ENCODE measurements at places on chromosomes 6 and 20.

- DNase-seq, result no peak
These were observed 45.5 kb downstream of the PCNA start for GRCh38 chr20:5074232-5074674.

- DNase-seq, result no peak
These were observed 39.6 kb upstream of the PLAGL1 start for GRCh38 chr6:144047688-144048087.

GRCh38 chr6:40160826-40161225 is 226.6 kb upstream of the MOCS1 start:
- DNase-seq, result no peak

DNA sequence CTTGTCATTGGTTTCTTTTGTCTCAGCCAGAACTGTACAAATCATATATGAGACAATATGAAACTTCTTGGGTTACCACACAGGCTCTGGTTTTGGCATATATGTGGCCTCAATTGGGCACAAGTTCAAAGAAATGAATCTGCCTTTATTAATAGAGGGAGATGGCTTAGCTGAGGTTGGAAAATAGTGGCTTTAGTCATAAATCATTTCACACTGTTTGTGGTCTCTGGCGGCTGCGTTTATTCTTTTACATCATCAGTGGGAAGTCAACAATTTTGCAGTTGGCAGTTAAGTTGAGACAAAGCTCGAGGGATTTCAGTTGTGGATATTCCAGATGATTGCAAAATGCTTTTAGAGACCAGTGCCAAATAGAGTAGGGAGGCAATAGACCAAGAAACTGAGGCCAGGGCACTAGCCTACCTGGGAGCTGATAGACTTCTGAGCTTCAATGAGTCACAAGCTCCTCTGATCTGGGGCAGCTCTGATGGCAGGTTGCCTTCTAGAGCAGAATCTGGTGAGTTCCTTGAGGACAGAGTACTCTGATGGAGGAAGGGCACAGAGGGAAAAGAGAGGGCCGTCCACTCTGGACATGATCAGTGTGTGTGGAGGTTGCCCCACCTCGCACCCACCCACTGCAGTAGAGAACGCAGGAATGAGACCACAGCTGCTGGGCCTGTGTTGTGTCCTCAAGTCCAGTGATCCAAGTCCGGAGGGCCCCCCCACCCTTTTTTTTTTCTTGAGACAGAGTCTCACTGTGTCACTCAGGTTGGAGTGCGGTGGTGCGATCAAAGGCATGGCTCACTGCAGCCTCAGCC is 73.5 kb downstream of the ARMC2 start:
- DNase-seq, result no peak

- DNase-seq, result no peak
These were observed 697.6 kb downstream of the HACE1 start for GRCh38 chr6:104162036-104162669.

DNA sequence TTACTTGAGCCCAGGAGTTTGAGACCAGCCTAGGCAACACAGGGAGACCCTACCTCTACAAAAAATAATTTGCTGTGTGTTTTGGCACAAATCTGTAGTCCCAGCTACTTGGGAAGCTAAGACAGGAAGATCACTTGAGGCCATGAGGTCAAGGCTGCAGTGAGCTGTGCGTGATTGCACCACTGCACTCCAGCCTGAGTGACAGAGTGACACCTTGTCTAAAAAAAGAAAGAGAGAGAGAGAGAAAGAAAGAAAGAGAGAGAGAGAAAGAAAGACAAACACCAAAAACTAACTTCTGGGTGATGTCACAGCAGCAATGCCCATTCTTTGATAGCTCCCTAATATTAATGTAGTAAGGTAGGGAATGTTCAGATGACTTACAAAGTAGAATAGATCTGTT is 20.4 kb downstream of the USP49 start:
- DNase-seq, result no peak

- DNase-seq, result no peak
These were observed 506.6 kb upstream of the MAN1A1 start for GRCh38 chr6:119856136-119856535.

DNA sequence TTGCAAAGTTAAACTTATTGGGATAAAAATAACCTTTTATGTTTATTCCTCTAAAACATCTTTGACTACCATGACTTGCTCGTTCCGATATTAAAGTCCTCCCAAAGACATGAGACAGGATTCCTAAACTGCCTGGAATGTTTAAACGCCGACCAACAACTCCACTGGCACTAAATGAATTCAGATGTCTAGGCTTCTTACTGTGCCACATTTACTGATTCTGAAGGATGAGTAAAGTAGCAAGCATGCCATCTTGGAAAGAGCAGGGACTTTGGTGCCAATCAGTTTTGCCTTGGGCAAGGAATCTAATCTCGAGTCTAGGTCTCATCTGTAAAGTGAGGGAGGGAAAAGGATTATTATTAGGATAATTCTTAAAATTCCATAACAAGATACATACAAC is 25.3 kb downstream of the MBOAT1 start:
- DNase-seq, result no peak

DNA sequence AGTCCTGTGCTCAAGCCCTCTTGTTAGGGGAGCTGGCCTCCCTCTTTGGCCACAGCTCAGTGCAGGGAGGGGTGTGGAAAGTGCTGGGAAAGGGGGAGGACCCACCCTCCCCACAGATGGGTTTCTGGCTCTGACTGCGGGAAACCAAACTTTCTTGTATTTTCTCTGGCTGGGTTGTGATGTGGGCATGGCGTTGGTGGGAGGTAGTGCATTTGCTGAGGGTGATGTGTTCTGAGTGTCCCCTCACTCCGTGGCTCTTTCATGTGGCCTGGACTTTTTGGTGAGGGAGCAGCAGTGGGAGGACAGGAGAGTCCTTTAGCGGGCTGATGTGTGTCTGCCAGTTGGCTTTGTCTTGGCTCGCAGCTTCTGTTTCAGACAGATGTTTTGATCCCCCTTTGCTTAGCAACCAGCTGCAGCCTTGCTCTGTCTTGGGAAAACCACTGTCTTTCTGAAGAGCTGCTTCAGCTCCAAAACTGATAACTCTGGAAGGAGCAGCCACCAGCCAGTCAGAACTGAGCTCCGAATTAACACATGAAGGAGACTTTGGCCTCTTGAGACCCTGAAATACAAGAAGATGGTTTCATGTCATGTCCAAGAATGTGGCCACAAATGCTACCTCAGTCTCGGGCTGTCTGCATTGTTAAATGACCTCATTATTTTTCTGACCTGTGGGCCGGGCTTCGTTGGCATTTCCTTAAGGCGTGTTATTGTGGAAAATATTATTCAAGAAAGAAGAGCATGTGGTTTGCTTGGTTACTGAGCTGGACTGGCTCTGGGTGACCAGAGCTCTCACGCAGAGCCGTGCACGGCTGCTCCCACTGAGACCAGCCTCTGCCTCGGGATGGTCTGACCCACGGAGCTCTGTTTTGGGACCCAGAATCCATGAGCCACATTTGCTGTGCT is 21.5 kb downstream of the SYNJ2 start:
- peak; percentile 90 for DNase-seq

DNA sequence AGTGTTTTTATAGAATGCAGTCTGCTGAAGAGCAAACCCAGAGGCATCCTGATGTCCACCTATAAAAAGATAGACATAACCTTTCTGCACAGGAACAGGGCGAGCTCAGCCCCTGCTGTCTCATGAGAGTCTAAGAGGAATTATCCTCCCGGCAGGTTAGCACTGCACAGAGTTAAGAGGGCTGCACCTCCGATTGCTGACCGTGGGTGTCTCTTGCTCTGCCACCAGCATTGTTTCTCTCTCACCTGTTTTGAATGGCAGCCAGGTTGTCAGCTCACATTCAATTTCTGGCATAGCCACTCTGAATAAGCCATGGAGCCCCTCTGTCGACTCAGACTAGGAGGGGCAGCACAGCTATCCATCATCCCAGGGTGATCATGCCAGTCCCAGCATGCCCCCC is 211.2 kb downstream of the PHACTR1 start:
- no peak for DNase-seq

DNA sequence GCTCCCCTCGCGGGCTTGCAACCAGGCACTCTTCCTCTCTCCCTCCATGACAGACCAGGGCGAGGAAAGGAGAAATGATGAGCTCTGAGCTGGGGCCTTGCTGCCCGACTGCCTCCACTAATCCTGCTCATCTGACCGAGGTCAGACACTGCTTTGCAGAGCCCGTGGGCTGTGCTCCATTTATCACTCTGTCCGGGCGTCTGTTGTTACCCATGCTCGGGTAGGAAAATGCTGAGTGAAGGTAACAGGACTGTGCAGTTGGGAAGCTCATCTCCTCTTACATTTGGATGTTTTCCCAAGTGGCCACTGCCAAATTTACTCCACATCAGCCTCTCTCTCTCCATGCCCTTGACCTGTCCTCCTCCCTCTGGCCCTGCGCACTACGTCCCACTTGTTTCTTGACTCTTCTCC is 14.6 kb downstream of the RPS6KA2 start:
- DNase-seq, result no peak

GRCh38 chr20:4141291-4142240 is 126.2 kb upstream of the RNF24 start:
- no peak for DNase-seq

- no peak for DNase-seq
These were observed 168.1 kb upstream of the TOP1 start for GRCh38 chr20:40860487-40860902.

DNA sequence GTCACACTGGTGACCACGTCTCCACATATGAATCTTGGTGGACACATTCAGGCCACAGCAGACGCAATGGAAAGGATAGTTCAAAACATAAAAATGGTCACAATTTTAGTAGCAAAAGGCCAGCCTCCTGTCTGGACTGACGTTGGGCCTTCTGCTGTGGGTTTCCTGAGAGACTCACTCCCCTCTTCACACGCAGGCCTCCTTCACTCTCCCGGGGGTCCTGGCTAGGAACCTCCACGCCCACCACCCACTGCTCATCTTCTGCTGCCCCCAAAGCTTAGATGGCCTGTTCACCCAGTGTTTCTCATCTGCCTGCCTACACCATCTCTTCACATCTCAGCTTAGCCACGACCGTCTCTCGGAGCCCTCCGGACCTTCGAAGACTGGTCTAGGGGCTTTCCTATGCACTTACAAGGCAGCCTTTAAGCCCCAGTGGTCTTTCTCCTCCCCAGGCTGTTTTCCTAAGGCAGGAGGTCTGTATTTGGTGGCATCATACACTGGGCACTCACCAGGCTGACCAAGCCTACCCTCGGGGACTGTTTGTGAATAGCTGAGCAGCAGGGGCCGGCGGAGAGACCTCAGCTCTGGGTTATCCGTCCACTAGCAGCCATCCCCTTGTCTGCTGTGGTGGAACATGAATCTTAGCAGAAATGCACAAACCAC is 46.6 kb upstream of the AFDN start:
- DNase-seq, result no peak

- no peak for DNase-seq
These were observed 995 bp downstream of the ZFP64 start for GRCh38 chr20:52190437-52191131.
